ENCODE measurements at places on chromosomes 7 and 10. TPM values are rescaled to one million over a fixed set of nuclear protein-coding genes. Genes with fewer than 3 reads are reported as not detected.

UPK3B gene
- 13.7 TPM for polyA plus RNA-seq

SH2B2 gene
- 7.1 TPM for polyA plus RNA-seq

KAZALD1 gene
- not detected for polyA plus RNA-seq

NUTM2A gene
- 2.9 TPM for polyA plus RNA-seq

FFAR4 gene
- polyA plus RNA-seq, result not detected

SPDYE2 gene
- polyA plus RNA-seq, result 2.1 TPM

TDRD1 gene
- polyA plus RNA-seq, result 0.12 TPM

SPAG6 gene
- polyA plus RNA-seq, result 13.1 TPM

PCDH15 gene
- 0.90 TPM for polyA plus RNA-seq

FBXO24 gene
- 0.91 TPM for polyA plus RNA-seq

- no peak for DNase-seq
These were observed 113.8 kb upstream of the LANCL2 start for GRCh38 chr7:55251313-55251712.

GRCh38 chr10:129779126-129780111 lies 184.7 kb downstream of the EBF3 start:
- DNase-seq, result peak; percentile 56

DNA sequence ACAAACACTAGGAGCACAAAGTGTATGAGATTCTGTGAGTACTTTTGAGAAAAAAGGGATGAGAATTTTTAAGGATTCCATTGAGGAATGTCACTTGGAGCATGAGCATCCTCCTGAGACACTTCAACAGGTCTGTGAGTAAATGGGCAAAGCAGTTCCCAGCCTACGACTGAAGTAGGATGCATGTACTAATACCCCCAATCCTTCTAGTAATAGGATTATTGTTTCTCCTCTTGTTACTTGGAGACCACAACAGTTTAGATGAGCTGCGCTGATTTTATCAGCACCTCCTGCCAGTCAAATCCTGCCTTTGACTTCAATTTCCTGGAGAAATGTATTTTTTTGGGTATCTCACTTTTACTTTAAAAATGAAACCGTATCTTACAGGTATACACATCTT lies 820 bp downstream of the BBS9 start:
- DNase-seq, result peak; percentile 8

DNA sequence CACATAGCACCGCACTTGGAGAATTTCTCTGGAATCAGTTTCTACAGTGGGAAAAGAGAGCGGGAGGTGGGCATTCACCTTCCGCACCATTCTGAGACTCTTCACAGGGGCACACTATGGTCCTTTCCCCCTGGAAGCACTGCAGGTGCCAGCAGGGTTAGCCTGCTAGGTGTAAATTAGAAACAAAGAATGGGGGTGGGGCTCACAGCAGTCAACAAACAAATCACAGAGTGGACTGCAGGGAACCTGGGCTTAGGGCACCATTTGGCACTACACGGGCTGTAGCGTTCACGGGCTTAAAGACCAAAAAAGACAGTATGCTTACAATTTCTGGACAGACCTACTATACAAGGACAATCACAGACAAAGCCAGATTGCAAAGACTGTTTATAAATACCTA lies 8.0 kb upstream of the PKD1L1 start:
- DNase-seq, result no peak

DNA sequence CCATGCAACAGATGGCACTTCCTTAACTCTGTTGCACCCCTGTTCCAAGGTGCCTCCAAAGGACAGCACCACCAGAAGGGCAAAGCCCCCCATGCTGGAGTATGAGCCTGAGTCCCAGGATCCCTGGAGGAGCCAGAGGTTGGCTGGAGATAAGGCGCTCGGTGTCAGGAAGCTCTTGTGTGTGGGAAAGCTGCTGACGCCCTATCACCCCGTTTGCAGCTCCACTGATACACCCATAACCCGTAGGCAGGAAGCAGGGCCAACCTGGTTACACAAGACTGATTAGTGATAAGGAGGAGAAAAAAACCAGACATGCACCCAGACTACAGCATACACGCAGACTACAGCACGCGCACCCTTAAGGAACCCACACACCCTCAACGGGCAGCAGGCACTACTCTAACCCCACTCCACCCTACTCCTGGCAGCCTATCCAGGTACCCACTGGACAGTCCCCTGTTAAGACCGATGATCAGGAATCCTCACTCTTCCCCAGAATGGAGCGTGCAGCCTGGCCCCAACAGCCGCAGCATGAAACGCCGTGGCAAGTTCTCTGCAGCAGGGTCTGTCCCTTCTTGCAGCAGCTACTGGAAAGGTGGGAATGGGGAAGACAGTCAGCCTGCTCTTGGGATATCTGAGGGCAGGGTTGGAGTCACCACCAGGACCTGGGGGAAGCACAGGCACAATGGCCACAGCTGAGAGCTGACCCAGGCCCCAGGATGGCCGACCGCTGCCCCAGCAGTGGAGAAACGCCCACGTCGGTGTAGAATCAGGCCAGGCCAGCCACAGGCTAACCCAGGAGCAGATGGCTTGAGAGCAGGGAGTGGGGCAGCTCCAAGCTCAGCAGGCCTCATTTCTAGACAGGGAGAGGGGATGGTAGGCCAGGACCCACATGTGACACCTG lies 38.3 kb upstream of the TUBB8 start:
- no peak for DNase-seq

GRCh38 chr10:72351479-72351878 lies 3.2 kb downstream of the DNAJB12 start:
- no peak for DNase-seq

- no peak for DNase-seq
These were observed 25.8 kb upstream of the CHST15 start for GRCh38 chr10:124119216-124119615.

GRCh38 chr10:35079763-35080162 lies 10.4 kb downstream of the CUL2 start:
- DNase-seq, result no peak

DNA sequence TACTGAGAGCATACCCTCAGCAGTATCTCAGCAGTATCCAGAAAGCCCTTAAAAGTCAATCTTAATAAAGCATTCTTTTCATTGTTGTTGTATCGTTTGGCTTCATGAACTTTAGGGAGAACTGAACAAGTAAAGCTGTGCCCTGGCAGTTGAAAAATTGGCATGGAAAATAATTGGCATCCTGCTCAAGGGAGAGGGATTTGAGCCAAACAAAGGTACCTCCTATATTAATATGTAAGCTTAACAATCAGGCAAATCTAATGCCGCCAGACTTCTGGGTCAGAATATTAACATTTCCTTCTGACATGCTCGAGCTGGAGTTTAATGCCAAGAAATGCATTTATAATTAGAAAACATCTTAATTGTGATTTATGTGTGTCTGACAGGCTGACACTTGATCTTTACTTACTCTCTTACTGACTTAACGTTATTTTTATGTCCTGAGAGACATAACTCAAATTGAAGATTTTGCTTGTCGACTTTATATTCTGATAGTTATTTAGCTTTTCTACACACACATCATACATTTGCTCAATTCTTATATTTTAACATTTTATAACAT lies 42.1 kb upstream of the PCDH15 start:
- DNase-seq, result no peak

DNA sequence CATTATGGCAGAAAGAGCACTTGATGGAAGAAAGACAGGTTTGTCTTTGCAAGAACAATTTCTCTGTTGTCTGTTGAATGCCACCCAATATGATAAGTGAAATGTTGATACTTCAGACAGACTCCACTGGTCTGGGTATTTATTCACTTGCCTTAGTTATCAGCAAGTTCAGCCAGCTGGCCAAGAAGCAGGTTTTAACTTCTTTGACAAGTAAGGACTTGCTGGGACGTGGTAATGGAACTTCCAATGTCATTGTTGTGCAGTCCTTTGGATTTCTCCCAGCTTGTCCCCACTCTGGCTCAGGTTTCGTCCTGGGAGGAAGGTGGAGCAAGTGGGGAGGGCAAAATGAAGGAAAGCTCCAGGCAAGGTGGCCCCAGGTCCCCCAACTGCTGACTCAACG lies 497.4 kb downstream of the RPS24 start:
- DNase-seq, result no peak

DNA sequence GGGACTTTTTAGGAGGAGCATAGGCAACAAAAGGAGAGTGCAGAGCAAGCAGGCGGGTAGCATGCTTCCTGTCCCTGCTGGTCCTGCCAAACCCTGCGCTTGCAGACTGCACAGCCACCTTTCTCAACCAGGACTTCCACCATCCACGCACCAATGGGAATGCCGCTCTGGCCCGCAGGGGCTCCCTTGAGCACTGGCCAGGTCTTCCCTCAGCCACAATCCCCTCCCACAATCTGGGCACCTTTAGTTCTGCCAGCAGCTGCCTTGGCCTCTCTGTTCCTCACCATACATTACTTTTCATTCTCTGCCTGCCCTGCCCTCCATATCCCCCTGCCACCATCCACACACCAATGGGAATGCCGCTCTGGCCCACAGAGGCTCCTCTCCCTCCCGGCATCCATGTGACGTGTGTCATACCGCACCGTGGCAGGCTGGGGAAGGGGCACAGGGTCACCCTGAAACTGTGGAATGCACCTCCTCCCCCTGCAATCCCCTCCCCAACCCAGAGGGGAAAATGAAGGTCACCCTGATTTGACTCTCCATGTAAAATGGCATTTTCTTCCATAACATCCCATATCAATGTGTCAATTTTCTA lies 97.3 kb upstream of the MACROH2A2 start:
- DNase-seq, result no peak

DNA sequence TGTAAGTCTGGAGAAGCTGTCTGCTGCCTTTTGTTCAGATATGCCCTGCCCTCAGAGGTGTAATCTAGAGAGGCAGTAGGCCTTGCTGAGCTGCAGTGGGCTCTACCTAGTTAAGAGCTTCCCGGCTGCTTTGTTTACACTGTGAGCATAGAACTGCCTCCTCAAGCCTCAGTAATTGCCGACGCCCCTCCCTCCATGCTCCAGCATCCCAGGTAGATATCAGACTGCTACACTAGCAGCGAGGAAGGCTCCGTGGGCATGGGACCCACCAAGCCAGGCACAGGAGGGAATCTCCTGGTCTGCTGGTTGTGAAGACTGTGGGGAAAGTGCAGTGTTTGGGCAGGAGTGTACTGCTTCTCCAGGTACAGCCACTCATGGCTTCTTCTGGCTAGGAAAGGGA lies 26.4 kb upstream of the CXCL12 start:
- DNase-seq, result no peak

- DNase-seq, result no peak
These were observed 108.2 kb upstream of the MKLN1 start for GRCh38 chr7:131219312-131220041.

GRCh38 chr7:129443612-129444011 lies 9.4 kb downstream of the STRIP2 start:
- DNase-seq, result no peak

- no peak for DNase-seq
These were observed 173.9 kb upstream of the NPY start for GRCh38 chr7:24110056-24110455.

GRCh38 chr7:98594787-98595186 lies 22.3 kb upstream of the NPTX2 start:
- DNase-seq, result no peak

- no peak for DNase-seq
These were observed 28.0 kb downstream of the ITPRIP start for GRCh38 chr10:104309980-104310978.

DNA sequence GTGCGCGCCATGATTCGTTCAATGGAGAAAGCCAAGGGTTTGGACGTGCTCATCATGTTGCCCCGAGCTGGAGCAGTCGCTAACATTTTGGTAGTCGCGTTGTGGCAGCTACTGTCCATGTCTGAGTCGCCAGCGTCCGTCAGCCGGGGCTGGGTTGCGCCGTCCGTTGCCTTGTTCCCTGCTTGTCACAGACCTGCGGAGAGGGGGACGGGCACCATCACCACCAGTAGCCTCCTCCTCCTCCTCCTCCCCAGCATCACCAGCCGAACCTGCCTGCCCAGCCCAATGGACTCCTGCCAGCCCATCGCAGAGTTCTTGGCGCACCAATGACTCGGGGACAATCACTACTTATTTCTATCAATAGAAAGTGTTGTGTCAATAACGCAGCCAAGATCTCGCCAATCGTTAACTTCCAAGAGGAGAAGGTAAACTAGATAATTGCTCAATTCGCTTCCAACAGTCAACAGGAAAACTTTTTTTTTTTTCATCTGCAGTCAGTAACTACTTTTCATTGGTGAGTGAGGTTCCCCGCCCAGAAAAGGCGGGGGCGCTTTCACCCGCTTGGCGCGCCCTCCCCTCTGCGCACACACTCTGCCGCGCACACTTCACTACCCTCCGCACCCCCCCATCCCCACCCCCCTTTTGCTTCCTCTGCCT lies at the start of gene FEZF1:
Gene FEZF1 (minus strand): TSS at position 432 of the 657 bp plus-strand sequence. CDS start 313 bp downstream, at position 119.
- DNase-seq, result no peak

DNA sequence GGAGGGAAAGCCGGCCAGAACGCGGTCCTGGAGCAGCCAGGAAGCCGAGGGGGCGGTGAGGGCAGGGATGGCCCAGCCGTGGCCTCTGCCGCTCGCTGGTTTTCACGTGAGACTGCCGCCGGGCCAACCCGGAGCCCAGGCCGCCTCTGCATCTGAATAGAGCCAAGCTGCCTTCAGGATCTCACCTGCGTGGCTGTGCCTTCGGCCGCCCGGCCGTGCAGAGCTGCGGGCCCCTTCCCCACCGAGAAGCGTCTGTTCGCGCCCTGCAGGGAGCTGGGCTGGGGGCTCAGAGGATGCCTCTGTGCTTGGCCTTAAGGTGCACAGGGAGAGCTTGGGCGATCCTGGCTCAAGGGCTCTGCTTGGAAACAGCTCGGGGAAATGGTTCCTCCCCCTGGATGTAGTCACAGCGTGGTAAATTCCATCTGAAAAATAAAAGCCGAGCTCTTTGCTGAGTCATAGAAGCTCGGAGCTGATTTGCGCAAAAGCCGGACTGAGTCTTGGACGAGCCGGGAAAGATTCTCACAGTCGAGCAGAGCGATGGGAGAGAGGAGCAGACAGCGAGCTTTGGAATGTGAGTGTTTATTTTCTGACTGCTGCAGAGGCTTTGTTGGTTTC lies at the start of gene JAKMIP3:
Gene JAKMIP3 (plus strand): TSS at position 456 of the 615 bp plus-strand sequence. CDS start 38,863 bp downstream, outside the sequence.
- peak; percentile 71 for DNase-seq

- no peak for DNase-seq
These were observed 150.6 kb upstream of the NRG3 start for GRCh38 chr10:81724431-81724830.

- DNase-seq, result no peak
These were observed 6.3 kb downstream of the WNT16 start for GRCh38 chr7:121334875-121335648.

DNA sequence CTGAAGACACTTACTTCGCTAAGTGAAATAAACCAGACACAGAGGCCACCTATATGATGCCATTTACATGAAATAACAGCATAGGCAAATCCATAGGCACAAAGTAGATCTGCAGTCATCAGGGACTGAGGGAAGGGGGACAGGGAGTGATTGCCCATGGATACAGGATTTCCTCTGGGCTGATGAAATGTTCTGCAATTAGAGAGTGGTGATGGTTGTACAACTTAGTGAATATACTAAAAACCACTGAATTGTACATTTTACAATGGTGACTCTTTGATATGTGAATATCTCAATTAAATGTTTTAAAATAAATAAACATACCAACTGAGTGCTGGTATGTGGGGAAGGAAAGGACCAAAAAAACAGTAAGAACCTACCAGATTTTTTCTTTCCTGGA lies 20.4 kb downstream of the PPA1 start:
- DNase-seq, result no peak
